Stimulated activated naive CD4-positive, alpha-beta T cell treated with Interleukin-2 at 50 U/mL for 16 hours (primary cell): ENCODE measurements at places on chromosomes 6 and 20.

DNA sequence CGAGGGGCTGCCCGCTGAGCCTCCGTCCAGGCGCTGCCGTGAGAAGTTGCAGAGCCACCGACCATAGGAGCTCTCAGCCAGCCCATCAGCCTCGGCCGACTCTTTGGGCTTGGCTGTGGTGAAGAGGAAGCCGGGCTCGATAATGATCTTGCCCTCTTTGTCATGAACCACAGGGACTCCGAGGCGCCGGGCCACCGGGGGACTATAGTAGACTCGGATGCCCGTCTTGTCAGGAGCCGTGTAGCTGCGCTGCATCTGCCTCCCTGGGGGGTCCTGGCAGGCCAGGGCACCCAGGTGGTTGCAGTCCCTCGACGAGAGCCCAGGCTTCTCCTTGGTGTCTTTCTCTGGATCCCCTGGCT, 20.5 kb upstream of the DSN1 start:
- DNase-seq = no peak

DNA sequence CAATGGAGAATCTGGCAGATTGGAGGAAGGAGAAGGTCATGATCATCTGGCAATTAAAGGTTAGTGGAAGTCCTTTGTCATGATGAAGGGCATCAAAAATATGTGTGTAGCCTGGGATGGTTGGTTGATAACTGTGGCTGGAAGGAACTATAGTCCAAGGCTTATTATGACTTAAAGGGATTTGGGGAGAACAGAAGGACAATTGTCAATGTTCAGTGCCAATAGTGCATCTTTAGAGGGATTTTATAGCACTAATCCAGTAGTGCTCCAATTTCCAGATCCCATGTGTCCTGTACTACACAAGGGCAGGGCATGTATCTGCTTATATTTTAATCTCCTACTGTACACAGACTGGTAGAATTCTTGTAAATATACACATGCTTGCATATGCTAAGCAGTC, 5.0 kb upstream of the ZBTB24 start:
- DNase-seq = no peak

GRCh38 chr6:131288214-131288613, 152.9 kb downstream of the AKAP7 start:
- DNase-seq = no peak

GRCh38 chr20:60172346-60172984, 214.2 kb downstream of the CDH26 start:
- DNase-seq = no peak

DNA sequence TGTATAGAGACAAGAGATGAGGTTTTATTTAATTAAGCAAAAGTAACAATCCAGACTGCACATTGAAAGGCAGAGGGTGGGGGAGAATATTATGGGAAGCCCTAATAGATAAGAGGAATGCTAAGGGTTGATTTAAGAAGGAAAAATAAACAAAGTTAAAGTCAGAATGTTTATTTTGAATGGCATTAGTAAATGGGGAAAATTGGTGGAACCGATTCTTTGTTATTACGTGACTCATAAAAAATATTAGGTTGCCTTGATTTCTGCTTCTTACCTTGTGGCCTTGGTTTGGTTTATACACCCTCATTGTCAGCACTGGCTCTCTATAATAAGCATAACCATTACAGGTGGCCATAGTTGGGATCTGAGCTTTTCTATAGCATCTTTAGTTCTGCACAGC, 674.8 kb upstream of the CITED2 start:
- no peak for DNase-seq

DNA sequence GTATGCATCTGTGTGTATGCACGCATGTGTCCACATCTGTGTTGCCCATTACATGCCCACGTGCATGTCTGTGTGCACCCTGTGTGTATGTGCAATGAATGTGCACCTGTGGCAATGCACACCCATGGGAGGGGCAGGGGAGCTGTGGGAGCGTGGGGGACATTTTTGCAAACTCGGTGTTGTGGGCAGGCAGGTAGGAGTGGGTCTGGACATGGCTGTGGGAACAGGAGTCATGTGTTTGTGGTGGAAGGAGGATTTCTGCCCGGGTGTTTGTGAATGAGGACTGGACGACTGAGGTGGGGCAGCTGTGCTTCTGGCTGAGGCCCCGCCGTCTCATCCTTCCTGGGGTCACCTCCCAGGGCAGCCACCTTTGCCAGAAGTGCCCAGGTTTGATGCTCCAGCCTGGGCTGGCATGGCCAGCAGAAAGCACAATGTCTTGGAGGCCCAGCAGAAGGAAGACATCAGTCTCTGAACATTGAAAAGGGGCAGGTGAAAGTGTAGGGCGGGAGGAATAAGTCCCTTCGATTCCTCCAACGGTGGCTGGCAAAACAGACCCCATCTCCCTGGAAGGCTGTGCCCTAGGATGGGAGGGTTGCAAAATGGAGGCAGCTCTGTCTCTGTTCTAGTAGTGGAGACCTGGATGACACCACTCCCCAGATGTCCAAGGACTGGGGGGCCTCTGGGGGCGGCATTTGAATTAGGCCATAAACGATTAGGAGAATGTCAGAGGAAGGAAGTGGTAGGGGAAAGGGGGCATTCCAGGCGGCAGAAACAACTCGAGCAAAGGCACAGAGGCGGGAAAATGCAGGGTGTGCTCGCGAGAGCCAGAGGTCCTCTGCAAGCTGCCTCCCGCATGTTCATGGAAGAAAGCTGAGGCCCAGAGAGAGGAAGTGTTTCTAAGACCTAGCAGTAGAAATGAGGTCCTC, 19.1 kb upstream of the ARMC12 start:
- no peak for DNase-seq

DNA sequence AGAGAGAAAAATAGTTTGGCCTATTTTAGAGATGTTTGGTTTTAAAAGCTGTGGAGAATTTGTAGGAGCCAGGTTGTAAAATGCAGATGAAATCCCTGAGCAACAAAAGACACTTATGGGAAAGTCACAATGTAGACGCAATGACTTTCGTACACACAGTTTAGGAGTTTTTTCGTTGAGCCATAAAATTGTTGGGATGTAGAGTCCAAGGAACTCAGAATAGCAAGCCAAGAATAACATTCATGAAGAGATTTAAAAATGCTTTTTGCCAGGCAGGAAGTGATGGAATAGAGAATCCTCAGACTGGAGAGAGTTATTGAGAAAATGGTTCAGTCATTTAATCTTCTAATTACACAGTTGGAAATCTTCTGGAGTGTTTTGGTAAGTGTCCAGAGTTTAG, 11.5 kb upstream of the PROKR2 start:
- no peak for DNase-seq

- DNase-seq = no peak
These were observed 29.8 kb downstream of the HM13 start for GRCh38 chr20:31543966-31544598.
